Esophagus muscularis mucosa (tissue), 4 donors: ENCODE measurements at places on chromosomes 7 and 10. TPM values are rescaled to one million over a fixed set of nuclear protein-coding genes. Genes with fewer than 3 reads are reported as not detected.
A peak's percentile ranks its signal among the peaks of the same experiment; 100 is the strongest.

DNA sequence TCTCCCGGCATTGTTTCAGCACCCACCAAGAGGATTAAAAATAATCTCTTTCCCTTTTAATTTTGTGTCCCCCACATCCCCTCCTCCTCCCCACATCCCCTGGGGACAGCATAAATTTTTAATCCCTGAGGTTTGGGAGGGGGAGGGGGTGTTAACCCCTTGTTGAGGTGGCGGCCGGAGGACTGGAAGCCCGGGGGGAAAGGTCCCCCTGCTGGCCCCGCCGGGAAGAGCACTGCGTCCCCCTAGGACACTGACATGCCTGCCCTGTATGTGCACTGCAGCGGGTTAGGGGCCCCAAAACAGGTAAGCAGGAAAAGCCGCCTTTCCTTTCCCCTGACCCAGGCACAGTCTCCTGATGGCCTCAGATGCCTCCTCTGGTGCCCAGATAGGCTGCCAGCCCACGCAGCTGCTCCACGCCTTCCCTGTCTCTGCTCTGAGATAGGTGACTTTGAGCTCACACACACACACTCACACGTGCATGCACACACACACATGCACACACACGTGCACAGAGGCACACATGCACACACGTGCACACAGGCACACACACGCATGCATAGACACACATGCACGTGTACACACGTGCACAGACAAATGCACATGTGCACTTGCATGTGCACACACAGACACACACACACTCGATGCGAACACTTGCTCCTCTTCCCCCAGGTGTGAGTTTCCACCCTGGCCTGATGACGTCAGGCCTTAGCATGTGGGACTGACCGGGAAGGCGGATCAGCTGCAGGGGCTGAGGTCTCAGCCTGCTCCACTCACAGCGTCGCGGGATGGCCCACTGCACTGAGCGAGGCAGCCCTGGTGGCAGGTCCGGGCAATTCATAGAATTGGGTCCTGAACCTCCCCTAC, 12.3 kb downstream of the CNPY1 start:
- H3K36me3 ChIP-seq, result no peaks in the 10 kb centered on the region
- no peaks in the 10 kb centered on the region for H3K27me3 ChIP-seq
- no peak overlapping the region for H3K27ac ChIP-seq
- H3K4me3 ChIP-seq, result peak overlapping the region; percentile 34
- H3K4me1 ChIP-seq, result peaks cover 7% of the 10 kb centered on the region

The IFIT1B gene
- total RNA-seq, result not detected

The ZNF511 gene
- total RNA-seq, result 34.1 TPM

DNA sequence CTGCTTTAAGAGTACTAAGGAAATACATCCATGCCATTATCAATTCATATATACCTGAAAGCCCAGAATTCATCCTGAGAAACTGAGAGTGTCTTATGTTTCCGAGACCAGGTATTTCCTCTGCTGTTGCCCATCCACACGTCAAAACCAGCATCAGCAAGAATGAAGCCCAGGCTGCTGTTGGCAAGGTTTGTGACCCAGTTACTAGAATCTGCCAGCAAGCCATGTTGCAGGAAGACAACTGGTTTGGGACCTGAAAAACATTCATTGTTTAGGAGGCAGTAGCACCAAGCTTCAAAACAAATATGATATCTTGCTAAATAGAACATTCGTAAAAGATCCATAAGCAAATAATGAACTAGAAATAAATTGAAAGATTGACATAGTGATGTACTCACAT, 21.0 kb upstream of the CH25H start:
- no peaks in the 10 kb centered on the region for H3K27me3 ChIP-seq
- peak; percentile 39 for DNase-seq
- peaks cover 39% of the 10 kb centered on the region for H3K36me3 ChIP-seq
- H3K4me1 ChIP-seq, result no peaks in the 10 kb centered on the region

DNA sequence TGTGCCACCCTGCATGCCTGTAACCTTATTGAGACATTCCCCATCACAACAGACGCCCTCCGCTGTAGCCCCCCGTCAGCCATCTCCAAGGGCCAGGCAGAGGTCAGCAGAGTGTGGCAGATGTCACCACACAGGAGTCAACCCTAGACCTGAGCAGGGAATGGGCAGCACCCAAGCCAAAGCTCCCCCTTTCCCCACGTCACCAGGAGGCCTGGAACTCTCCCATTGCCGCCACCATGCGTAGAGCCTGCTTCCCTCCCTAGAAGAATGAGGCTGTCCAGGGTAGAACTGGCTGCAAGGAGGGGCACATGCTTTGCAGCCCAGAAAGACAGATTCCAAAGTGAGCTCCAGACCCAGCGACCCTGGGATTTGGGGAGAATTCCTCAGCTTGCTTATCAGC, 342.9 kb downstream of the TNS3 start:
- H3K27ac ChIP-seq, result peak overlapping the region; percentile 60
- no peaks in the 10 kb centered on the region for H3K36me3 ChIP-seq
- no peaks in the 10 kb centered on the region for H3K4me1 ChIP-seq
- DNase-seq, result no peak

The KCNMA1 gene
- 146 TPM for total RNA-seq

The TMEM176A gene
- 47.7 TPM for total RNA-seq

GRCh38 chr10:5321273-5321672, 43.5 kb upstream of the UCN3 start:
- no peaks in the 10 kb centered on the region for H3K27me3 ChIP-seq
- no peak overlapping the region for H3K4me3 ChIP-seq
- no peaks in the 10 kb centered on the region for H3K36me3 ChIP-seq
- H3K27ac ChIP-seq, result no peak overlapping the region

The ERVW-1 gene
- total RNA-seq, result not detected

The OR2A7 gene
- 2.1 TPM for total RNA-seq

GRCh38 chr10:114825513-114826253, 4.1 kb downstream of the FHIP2A start:
- peak overlapping the region; percentile 99 for H3K27ac ChIP-seq
- no peak for DNase-seq
- H3K4me1 ChIP-seq, result peaks cover 61% of the 10 kb centered on the region
- no peaks in the 10 kb centered on the region for H3K27me3 ChIP-seq
- no peaks in the 10 kb centered on the region for H3K36me3 ChIP-seq

- H3K36me3 ChIP-seq, result peaks cover 70% of the 10 kb centered on the region
- no peak overlapping the region for H3K4me3 ChIP-seq
- no peaks in the 10 kb centered on the region for H3K27me3 ChIP-seq
Observed at GRCh38 chr10:93346694-93347093, 135.4 kb downstream of the MYOF start.

The OR2A1 gene
- not detected for total RNA-seq

GRCh38 chr7:121192834-121193233, 136.0 kb upstream of the WNT16 start:
- H3K4me1 ChIP-seq, result peaks cover 5% of the 10 kb centered on the region
- H3K36me3 ChIP-seq, result no peaks in the 10 kb centered on the region
- H3K27me3 ChIP-seq, result no peaks in the 10 kb centered on the region

GRCh38 chr10:101493782-101494281, 94.2 kb downstream of the POLL start:
- H3K27me3 ChIP-seq, result no peaks in the 10 kb centered on the region
- no peaks in the 10 kb centered on the region for H3K4me1 ChIP-seq

GRCh38 chr10:6507311-6507710, 72.8 kb downstream of the PRKCQ start:
- no peak overlapping the region for H3K4me3 ChIP-seq
- H3K36me3 ChIP-seq, result no peaks in the 10 kb centered on the region
- H3K27ac ChIP-seq, result no peak overlapping the region
- H3K4me1 ChIP-seq, result no peaks in the 10 kb centered on the region
- no peak for DNase-seq

- no peaks in the 10 kb centered on the region for H3K27me3 ChIP-seq
- no peaks in the 10 kb centered on the region for H3K36me3 ChIP-seq
- no peaks in the 10 kb centered on the region for H3K4me1 ChIP-seq
- no peak for DNase-seq
- H3K27ac ChIP-seq, result no peak overlapping the region
Observed at GRCh38 chr7:149751043-149751775, 22.2 kb downstream of the ZNF467 start.

DNA sequence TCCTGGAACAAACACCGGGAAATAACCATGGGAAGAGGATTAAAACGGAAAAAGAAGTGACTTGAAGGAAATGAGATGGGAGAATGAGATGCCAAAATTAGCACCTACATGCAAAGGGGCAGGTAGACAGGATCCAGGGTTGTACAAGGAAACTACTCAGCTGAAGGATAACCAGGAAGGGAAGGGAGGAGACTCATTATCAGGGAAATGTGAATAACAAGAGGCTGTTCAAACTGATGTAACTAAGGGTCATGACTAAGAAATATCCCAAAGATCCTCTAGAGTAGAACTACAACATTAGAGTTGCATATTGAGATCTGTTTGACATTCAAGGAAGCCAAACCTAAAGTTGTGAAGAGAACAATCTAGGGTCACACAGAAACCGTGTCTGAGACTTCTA, 166.2 kb upstream of the SP8 start:
- DNase-seq, result no peak
- H3K36me3 ChIP-seq, result no peaks in the 10 kb centered on the region
- H3K27ac ChIP-seq, result no peak overlapping the region
- no peaks in the 10 kb centered on the region for H3K4me1 ChIP-seq

GRCh38 chr10:43024942-43025700, 51.7 kb upstream of the RET start:
- no peak overlapping the region for H3K27ac ChIP-seq
- peak; percentile 82 for DNase-seq
- no peak overlapping the region for H3K4me3 ChIP-seq
- H3K4me1 ChIP-seq, result no peaks in the 10 kb centered on the region

The ATP5F1C gene
- 264 TPM for total RNA-seq

DNA sequence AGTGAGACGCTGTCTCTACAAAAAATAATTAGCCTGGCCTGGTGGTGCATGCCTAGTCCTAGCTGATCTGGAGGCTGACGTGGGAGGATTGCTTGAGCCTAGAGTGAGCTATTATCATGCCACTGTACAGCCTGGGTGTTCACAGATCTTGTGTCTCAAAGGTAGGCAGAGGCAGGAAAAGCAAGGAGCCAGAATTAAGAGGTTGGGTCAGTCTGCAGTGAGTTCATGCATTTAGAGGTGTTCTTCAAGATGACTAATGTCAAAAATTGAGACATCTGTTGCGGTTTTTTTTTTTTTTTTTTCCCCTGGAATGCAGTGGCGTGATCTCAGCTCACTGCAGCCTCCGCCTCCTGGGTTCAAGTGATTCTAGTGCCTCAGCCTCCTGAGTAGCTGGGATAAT, 5.4 kb downstream of the PPIA start:
- peaks cover 22% of the 10 kb centered on the region for H3K4me1 ChIP-seq
- H3K4me3 ChIP-seq, result no peak overlapping the region
- DNase-seq, result no peak
- peaks cover 59% of the 10 kb centered on the region for H3K36me3 ChIP-seq
- H3K27me3 ChIP-seq, result no peaks in the 10 kb centered on the region

The ADCY1 gene
- total RNA-seq, result 1.2 TPM

The NANOS1 gene
- total RNA-seq, result 24.4 TPM

DNA sequence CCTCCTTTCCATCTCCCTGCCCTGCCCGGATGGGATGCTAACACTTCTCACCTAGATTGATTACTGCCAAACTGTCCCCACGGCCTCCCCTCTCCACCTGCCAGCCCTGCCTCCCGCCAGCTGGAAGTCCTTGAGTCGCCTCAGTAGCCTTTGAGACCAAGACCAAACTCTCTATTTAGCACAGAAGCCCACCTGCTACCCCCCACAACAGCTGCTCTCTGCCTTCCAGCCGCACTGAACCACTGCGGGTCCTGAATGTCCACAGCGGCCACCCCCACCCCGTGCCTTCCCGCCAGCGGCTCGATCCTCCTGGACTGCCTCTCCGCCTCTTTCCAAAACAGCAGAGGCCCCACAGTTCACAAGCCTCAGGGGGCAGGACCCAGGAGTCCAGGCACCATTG, 39.0 kb downstream of the FKBP6 start:
- no peak overlapping the region for H3K27ac ChIP-seq
- no peaks in the 10 kb centered on the region for H3K27me3 ChIP-seq
- H3K4me3 ChIP-seq, result no peak overlapping the region

The ITGA8 gene
- total RNA-seq, result 26.2 TPM

The NXPH1 gene
- total RNA-seq, result not detected

The ENTPD7 gene
- 4.7 TPM for total RNA-seq

DNA sequence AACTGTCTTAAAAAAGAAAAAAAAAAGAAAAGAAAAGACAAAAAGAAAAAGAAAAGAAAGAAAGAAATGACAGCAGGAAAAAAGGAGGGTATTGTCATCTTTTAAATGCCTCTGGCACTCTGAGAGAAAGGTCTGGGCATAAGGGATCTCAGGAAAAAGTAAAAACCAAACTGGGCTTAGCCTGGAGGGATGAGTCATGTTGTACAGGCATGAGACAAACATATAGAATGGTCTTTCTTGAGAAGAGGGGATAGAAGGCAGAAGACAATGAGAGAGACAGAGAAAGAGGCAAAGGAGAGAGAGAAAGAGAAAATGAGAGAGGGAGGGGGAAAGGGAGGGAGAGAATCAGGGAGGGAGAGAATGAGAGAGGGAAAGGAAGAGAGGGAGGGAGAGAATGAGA, 32.3 kb upstream of the KCNMA1 start:
- H3K4me1 ChIP-seq, result no peaks in the 10 kb centered on the region
- DNase-seq, result no peak
- H3K27me3 ChIP-seq, result no peaks in the 10 kb centered on the region
- H3K27ac ChIP-seq, result no peak overlapping the region

The TRIP6 gene
- 88.7 TPM for total RNA-seq

DNA sequence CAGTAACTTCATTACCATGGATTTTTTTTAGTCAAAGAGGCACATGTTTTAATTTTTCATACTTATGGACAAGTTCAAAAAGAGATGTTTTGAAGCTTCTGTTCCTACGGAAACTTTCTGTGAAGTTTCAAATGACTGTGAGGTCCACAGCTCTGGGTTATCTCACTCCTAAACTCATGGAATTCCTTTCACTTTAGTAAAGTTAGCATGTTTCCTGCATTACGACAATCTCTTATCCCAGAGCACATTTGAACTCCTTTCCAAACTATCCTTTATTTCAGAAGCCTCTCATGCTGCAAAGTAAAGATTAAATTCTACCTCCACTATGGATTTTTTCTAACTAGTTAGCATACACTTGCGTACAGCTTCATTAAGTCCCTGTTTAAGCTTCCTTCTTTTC, 15.3 kb upstream of the ADD3 start:
- H3K36me3 ChIP-seq, result no peaks in the 10 kb centered on the region
- H3K4me1 ChIP-seq, result no peaks in the 10 kb centered on the region
- DNase-seq, result no peak
- no peak overlapping the region for H3K27ac ChIP-seq
- no peaks in the 10 kb centered on the region for H3K27me3 ChIP-seq

The GNAT3 gene
- not detected for total RNA-seq

DNA sequence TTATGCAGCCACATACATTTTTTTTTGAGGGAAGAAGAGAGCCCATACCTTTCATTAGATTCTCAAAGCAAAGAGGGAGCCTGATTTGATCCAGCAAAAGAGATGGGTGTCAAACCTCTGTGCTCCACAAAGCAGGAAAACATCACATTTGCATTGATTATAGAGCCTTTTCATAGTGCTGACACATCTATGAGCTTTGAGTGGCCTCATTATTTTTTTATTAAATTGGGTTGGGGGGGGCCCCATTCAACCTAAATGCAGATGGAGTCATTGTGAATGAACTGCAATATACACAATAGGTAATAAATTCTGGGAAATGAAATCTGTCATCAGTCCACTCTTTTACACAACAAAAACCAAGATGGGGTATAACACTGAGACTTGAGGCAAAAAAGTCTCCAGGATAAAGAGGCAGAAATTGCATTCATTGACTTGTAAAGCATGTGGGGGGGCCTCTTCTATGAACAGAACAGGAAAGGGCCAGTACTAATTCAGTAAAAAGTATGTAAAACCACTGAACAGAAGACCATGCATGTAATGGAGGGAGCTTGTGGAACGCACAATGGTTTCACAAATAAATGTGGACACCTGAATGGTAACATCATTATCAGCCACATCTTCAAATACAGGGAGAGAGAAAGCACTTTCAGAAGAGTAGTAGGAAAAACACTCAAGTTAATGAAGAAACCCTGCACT, 17.7 kb upstream of the ASB4 start:
- no peaks in the 10 kb centered on the region for H3K27me3 ChIP-seq
- H3K4me3 ChIP-seq, result no peak overlapping the region
- H3K4me1 ChIP-seq, result no peaks in the 10 kb centered on the region
- H3K27ac ChIP-seq, result no peak overlapping the region
- H3K36me3 ChIP-seq, result no peaks in the 10 kb centered on the region

The LAMB4 gene
- not detected for total RNA-seq
